ENCODE measurements at places on chromosomes 4 and X.

- DNase-seq: no peak
These were observed 284.1 kb downstream of the ANTXR2 start for GRCh38 chr4:79788884-79789283.

GRCh38 chrX:21740329-21741274, 17.3 kb downstream of the SMPX start:
- DNase-seq: no peak

DNA sequence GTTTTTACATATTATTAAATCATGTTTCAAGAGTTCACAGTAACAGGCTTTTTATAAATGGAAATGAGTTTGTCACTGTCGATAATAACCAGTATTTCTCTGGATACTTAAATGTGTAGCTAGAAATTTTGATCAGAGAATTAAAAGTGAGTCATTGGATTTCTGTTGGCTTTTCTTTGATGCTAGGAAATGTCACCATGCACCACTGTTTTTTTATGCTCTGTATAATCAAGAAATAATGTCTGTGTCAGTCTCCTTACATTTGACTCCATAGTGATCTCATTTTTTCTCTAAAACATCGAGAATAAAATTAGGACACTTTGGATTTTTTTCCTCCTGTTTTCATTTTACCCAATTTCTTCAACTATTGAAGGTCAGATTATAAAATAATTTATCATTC, 234.2 kb downstream of the RAPGEF2 start:
- no peak for DNase-seq

GRCh38 chrX:56572975-56573374, 9.5 kb downstream of the UBQLN2 start:
- no peak for DNase-seq

DNA sequence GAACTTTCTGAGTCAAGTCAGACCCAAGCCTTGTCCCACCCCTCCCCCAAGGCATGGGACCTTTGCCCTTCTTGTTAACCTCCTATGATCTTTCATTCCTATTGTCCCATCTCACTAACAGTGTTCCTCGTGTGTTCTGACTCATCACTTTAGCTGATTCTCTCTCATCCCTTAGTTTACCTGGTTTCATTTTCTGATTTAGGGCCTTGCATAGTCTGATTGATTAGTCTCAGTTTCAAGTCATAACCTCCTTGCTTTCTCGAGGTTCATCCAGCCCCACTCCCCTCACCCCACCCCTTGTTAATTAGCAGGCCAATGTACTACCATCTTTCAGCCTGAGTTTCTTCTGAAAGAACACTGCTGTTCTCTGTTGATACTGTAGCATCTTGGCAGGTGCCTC, 517.4 kb downstream of the RPA4 start:
- no peak for DNase-seq

DNA sequence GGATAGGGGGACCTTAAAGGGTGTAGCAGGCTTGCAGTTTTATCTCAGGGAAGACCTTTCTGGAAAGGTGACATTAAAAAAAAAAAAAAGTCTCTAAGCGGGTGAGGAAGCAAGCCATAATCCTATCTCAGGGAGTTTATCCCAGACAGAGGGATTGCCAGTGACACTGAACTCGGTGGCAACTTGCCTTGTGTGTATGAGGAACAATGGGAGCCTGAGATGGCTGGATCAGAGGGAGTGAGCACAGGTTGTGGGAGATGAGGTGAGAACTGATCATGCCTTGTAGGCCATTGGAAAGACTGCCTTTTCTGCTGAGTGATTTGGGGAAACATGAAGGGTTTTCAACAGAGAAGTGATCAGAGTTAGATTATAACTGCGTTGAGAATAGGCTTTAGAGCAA, 31.1 kb downstream of the DTHD1 start:
- no peak for DNase-seq

DNA sequence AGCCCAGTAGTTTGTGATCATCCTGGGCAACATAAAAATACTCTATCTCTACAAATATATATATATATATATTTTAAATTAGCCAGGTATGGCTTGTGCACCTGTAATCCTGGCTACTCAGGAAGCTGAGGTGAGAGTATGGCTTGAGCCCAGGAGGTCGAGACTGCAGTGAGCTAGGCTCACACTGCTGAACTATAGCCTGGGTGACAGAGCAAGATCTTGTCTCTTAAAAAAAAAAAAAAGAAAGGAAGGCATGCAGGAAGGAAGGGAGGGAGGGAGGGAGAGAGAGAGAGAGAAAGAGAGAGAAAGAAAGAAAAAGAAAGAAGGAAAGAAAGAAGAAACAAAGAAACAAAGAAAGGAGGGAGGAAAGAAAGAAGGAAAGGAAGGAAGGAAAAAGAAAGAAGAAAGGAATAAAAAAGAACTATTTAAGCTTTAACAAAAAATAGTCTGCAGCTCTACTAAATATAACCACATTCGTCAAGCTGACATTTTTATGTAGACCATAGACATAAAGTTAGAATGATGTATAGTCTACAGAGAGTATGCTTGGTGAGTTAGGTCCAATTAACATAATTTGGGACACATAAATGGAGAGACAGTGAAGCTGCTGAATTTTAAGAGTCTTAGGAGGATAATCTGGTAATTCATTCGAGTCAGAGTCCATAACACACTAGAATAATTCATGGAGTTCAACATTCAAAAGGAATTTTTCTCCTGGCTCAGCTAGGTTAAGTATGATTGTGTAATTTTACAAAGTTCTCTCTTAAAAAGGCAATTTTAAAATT, 111.9 kb downstream of the GLRA3 start:
- DNase-seq: no peak

DNA sequence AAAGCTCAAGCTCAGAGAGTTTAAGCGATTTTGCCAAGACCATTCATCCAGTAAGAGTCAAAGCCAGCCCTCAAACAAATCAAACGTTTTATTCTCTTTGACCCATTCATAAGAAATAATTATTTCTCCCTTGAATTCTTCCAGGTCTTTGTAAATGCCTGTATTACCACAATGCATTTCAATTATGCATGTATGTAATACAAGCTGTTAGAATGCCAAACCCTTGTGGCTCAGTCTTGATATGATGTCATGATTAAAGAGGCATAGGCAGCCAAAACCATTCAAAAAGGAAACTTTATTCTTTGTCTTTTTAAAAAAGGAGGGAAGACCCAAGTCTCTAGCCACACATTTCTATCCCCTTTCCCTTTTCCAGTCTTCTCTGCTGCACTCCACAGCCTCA, 56.5 kb upstream of the PGM2 start:
- DNase-seq: peak; percentile 36

DNA sequence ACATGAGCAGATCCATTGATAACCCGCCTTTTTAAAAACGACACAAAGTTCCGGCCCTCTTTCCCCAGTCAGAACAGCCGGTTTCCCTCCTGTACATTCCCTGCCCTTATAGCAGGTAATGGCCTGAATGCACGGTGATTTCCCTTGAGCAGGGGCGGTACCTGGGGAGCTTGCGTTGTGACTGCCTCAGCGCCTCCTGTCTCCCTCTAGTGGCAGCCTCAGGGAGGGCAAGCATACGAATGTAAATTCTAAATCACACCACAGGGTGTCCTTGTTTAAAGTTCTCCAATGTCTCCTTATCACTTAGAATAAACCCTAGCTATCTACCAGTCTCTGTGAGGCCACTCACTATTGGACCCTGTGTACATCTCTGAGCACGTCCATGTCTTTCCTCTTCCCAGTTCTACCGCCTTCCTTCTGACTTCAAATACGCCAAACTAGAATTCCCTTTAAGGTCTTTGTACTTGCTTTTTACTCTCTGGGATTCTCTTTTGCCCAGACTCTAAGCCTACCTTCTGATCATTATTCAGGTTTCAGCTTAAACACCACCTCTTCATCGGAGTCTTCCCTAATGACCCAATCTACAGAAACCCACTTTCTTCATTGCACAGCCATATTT, 18.4 kb upstream of the LDB2 start:
- no peak for DNase-seq

GRCh38 chr4:52606040-52606439, 53.1 kb downstream of the USP46 start:
- no peak for DNase-seq

DNA sequence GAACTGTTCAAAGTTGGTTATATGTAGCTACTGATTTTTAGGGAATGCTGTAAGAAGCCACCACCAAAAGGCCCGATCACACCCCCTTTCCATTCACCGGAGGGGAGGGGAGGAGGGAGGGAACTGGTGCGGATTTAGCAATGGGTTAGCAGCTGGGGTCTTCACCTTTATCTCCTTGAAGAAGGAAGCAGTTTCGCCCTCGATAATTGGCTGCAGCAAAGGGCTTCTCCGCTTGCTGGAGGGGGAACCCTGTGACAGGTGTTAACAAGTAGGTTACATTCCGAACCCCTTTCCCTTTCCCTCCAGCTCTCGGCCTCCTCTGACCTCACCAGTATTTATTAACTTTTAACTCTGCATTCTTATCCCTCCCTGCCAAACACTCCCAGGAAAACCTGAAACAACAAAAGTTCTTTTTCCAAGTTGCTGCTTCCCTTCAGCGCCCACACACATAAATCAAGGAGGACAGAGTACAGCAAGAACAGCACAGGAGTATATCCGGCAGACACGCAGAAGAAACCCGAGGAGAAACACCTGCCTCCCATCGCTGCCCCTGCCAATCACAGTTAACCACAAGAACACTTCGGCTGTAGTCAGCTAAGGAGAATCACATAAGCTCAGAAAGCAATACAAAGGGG, 39.8 kb upstream of the NAP1L5 start:
- no peak for DNase-seq

DNA sequence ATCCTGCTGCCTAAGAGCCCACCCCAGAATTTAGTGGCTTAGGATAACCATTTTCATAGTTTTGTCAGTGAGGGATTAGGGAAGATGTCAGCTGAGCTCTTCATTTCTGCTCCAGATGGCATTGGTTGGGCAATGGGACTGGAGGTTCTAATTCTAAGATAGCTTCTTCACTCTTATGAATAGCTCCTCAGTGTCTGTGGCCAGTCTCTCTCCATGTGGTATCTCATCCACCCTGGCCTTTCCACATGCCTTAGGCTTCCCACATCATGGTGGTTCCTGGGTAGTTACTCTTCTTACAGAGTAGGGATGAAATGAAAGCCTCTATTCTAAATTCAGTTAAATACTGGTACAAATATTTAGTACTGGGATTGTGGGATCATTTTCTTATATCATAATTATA, 31.3 kb downstream of the REPS2 start:
- DNase-seq: no peak

DNA sequence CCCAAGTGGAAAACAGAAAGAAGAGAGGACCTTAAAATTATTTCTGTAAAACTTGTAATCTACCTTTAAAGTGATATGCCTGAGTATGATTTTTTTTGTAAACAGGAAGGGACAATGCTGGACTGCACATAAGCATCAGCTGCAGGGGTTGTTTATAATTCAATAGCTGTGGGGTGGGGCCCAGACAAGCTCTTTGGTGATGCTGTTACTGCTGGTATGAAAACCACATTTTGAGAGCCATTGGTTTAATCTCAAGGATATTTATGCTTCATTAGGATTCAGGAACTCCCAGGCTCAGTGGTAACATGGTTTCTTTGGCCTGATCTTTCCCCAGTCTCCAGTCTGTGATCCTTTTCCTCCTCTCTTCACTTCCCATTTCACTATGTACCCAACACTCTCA, 34.3 kb upstream of the GRPR start:
- no peak for DNase-seq

GRCh38 chr4:16051980-16052379, 31.8 kb downstream of the PROM1 start:
- no peak for DNase-seq

- no peak for DNase-seq
These were observed 12.5 kb upstream of the KLF8 start for GRCh38 chrX:56219700-56220099.

- DNase-seq: peak; percentile 3
These were observed 842.1 kb upstream of the HTR2C start for GRCh38 chrX:113741744-113742143.

DNA sequence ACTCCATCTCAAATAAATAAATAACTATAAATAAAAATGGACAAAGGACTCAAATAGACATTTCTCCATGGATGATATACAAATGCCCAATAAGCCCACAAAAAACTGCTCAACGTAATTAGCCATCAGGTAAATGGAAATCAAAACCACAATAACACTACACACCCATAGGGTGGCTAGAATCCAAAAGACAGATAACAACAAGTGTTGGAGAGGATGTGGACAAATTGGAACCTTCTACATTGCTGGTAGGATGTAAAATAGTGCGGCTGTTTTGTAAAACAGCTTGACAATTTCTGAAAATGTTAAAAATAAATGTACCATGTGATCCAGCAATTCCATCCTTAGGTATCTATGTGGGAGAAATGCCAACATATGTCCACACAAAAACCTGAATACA, 52.1 kb downstream of the ZNF157 start:
- no peak for DNase-seq

DNA sequence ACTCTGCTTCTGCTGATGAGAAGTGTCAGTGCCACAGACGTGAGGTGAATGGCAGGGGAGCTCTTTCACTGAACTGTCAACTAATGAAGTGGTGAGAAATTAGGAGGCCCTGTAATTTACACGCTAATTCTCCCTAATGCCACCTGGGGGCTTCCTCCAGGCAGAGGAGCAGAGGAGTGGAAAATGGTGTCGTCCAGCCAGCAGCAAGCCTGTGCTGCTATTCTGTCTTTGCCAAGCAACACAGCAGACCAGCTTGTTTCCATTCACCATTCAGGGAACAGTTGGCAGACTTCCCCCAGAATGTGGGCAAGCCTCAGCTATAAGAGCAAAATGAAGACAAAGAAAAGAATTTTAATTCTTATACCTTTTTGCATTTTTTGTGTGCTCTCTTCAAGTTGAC, 245.2 kb upstream of the TET2 start:
- DNase-seq: no peak

DNA sequence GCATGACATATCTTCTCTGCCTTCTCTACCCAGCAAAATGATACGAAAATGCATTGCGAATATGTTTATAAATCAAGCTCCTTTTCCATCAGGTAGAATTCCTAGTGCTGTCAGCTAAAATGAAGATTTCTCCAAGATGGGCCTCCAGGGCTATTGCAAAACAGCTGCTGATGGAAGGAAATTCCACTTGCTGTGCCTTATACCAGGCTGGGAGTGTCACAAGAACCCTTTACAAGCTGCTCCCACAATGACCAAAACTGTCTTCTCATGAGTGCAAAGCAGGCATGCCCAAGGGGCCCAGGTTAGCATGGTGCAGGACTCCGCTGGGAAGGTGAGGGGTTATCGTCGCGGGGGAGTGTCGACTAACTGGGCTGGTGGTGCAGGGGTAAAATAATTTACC, 8.7 kb downstream of the HNRNPH2 start:
- DNase-seq: no peak

GRCh38 chr4:112290341-112290740, 4.6 kb upstream of the TIFA start:
- DNase-seq: no peak
